Occipital lobe (tissue), 3 donors: ENCODE measurements at places on chromosomes 6 and 20. TPM values are rescaled to one million over a fixed set of nuclear protein-coding genes. Genes with fewer than 3 reads are reported as not detected.

DNA sequence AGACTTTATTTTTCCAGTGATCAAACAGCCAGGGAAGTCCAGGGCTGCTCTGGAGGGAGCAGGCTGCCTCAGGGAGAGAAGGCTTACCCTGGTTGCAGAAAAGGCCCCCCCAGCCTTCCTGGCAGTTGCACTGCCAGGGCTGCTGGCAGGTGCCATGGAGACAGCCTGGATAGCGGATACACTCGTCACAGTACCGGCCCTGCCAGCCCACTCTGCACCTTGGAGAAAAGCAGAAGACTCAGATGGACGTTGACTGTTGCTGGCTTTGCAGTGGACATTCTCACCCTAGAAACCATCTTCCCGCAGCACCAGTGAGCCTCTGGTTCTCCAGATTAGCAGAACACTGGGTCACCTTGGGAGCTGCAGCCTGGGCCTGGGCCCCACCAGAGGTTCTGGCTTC is 5.4 kb downstream of the DLL1 start:
- DNase-seq = no peak

DNA sequence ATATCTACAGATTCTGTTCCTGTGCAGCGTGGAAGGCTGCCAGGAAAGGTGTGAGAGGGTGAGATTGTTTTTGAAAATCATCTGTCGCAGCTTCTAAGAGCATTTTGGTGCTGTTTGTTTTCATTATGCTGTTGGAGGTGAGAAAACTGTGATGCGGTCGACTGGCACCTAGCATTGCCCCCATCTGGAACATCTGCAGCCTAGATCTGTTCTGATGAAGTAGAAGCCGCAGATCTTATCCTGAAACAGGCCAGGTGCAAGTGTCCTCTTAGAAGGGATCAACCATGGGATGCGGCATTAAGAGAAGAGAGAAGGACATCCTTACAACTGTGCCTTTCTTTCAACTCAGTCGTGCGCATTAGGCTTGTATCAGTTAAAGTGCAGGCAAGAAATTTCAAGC is 167.3 kb downstream of the CDH26 start:
- no peak for DNase-seq

GRCh38 chr6:25370178-25371036 is 91.2 kb downstream of the CARMIL1 start:
- DNase-seq = no peak

DNA sequence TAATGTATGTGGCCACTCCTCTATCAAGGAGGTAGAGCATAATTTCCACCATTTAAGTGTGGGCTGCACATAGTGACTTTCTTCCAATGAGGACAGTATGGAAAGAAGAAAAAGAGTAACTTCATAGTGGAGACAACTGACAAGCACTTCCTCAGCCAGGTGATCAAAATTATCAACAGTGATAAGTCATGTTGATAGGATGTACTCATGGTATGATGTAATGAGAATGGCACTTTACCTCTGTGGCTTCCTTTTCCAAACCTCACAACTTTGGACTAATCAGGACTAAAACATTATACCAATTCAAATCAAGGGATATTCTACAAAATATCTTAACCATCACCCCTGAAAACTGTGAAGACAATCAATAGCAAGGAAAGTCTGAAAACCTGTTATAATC is 302.3 kb upstream of the CITED2 start:
- DNase-seq = no peak

DNA sequence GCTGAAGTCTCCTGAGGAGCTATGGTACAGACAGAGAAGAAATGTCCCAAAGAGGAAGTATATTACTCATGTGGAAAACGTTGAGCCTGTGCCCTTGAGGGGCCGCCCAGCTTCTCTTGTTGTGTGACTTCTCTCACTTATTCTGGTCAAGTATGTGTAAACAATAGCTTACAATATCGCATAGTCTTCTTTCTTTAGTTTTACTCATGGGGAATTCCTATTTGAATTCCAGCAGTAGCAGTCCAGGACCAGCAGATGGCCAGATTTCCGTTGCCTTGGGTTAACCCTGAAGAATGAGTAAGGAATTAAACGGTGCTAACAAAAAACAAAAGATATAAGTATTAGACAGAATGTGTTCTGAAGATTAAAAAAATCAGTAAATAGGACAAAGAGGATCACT is 522.0 kb upstream of the GJE1 start:
- DNase-seq = no peak

Gene DDO
- total RNA-seq = 0.16 TPM

- no peak for DNase-seq
These were observed 476.3 kb downstream of the PRKN start for GRCh38 chr6:162251257-162251656.

DNA sequence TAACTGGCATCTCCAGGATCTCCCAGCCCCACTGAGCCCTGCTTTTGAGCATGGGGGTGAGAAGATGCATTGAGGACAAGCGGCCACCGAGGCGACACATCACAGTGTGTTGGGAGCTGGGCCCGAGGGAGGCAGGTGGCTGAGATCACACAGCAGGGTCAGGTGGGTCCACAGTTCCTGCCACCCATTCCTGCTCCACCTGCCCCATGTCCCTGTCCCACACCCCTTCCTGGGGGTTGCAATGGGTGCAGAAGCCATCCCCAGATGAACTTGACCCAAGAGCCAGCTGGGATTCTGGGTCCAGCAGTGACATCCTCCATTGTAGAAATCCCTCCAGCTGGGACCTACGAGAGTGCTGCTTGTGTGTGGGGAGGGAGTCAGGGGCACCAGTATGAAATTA is 1.0 kb downstream of the TGM2 start:
- DNase-seq = no peak

- DNase-seq = no peak
These were observed 64.0 kb upstream of the ADGRF4 start for GRCh38 chr6:47634210-47635047.

Gene MDFI
- 11.7 TPM for total RNA-seq

Gene ZNF831
- total RNA-seq = under 0.01 TPM
